ENCODE measurements at places on chromosomes 7 and 10.
A peak's percentile ranks its signal among the peaks of the same experiment; 100 is the strongest.

GRCh38 chr10:113347508-113347907 lies 205.3 kb upstream of the HABP2 start:
- no peak for DNase-seq

DNA sequence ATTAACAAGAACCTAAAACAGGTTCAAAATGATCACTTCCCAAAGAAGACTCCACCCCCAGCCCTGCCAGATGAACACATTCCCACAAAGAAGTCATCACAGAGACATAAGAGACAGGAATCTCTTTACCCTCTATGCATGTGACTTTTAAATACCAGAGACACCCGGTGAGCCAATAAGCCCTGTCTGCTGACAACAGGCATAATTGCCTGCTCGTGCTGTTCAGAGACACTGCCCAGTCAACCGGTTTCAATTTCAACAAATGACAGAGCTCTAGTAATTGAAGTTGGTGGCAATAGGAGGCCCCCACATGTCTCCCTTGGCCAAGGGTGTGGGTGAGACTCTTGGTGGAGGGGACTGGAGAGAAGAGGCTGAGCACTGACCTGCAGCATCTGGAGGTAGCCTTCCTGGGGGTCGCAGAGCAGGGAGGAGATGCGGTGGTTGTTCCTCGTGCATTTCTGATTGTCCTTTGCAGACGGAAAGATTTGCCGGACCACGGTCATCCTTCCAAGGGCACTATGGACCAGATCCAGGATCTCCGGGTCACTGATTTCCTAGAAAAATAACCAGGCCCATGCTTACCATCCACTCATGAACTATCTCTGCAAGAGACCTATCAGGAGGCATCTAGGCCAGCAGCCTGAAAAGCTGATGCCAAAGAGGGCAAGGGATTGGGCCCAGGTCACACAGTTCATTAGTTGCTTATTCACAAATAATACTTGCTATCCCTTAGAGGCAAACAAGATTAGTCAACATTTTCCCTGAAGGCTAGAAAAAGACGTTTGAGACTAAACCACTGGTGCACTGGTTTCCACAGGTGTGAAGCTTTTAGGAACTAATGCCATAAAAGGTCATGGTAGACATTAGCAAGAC lies 497.7 kb downstream of the GRID1 start:
- DNase-seq, result no peak

GRCh38 chr7:24963218-24963617 lies 16.8 kb downstream of the OSBPL3 start:
- no peak for DNase-seq

GRCh38 chr7:139777133-139777891 lies 486 bp downstream of the HIPK2 start:
- DNase-seq, result peak; percentile 50

DNA sequence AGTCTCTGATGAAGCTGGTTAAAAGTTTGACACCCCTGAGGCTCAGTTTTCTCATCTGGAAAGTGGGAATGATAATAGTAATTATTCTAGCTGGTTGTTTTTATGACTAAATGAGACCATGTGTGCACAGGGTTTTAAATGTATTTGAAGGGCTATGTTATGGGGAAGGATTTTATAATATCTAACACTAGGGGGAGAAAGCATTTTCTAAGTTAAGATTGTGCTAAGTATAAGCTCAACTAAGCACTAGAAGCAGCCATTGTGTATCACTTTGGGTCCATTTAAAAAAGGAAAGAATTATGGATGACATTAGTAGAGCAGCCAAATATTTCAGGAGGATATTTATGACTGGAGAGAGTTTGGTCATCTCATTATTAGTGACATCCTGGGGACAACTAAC lies 49.5 kb upstream of the CREB5 start:
- DNase-seq, result no peak

DNA sequence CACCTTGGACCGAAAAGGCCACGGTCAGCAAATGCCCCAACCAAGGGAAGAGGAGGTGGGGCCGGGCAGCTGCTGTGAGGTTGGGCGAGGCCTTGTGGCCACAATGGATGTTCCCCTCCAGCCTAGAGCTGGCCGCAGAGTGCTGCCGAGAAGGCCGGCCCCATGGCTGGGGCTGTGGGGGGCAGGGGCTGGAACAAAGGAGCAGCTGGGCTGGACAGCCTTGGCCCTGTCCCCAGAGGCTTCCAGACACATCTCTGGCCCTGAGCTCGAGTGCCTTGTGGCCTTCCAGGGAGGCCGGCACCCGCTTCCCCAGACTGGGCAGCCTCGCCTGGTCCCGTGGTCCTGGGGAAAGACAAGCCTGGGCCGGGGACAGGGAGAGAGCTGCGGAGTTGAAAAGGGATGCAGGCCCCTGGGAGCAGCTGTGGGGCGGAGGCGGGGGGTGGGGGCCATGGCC lies 88.0 kb downstream of the PDGFA start:
- DNase-seq, result no peak

DNA sequence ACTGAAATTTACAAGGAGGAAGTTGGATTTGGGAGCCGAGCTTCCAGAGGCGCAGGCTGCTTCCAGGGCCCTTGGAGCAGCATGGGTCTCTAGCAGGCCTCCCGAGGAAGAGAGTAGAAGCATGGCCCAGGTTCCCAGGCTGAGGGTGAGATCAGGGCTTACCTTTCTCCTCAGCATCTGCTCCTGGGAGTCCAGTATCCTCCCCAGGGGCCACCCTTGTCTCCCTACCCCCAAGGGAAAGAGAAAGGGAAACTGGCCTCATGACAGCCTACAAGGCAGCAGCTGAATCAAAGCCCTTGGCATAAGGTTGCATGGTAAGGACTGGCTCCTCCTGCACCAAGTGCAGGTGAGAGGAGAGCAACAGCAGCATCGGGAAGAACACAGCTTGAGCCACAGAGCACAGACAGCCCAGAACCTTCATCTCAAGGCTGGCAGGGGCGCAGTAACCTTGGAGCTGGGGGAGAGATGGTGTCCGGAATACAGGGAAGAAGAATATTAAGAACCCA lies 114.5 kb downstream of the MARCHF5 start:
- no peak for DNase-seq

DNA sequence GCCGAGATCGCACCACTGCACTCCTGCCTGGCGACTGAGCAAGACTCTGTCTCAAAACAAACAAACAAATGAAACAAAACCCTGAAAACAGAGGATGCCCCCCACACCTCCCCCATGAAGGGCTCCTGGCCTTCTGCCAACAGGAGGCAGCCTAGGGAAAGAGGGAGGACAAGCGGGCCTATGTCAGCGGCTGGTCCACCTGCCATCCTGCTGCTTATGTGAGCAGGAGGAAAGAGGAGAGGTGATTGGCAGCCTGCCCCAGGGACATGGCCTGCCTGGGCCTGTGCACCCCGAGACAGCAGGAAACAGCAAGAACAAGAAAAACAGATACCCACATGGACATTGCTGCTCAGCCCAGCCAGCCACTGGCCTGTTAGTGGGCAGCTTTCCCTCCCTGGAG lies 9.1 kb upstream of the ZNF316 start:
- DNase-seq, result peak; percentile 35

GRCh38 chr7:98836811-98837629 lies 32.8 kb downstream of the TMEM130 start:
- peak; percentile 55 for DNase-seq

DNA sequence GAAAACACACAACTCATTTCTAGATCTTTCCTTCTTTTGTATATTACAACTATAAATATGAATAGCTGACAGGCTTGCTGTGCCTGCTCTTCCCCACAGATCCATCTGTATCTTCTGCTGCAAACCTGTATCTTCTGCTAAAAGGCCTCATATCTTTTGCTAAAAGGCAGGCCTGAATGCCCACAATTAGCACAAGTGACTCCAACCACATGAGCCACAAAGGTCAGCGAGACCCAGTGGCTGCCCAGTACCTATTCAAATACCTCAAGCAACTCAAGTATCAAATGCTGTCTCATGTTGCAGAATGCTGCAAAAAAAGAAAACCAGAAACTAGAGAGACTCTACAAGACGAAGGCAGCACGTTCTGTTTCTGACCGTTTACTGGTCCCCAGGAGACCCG lies 54.5 kb upstream of the ATP6V0A4 start:
- DNase-seq, result no peak

- no peak for DNase-seq
Observed at GRCh38 chr10:117186832-117187615, 10.3 kb upstream of the KCNK18 start.

DNA sequence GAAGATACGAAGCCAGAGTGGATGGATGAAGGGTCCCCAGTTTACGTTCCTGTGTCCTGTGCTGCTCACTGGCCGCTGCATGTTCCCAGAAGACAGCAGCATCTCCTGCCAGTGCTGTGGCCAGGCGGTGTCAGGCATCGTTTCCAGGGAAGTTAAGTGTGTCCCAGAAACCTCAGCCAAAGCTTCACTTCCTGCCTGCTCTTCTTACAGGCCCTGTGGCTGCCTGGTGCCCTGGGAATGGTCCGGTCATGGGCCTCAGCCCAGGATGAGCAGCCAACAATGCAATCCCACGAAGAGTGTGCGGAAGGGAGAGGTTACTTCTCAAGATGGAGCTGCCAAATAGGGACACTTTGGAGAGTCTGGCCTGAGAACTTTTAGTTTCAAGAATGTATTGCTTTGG lies 99.7 kb upstream of the TARP start:
- DNase-seq, result no peak

- DNase-seq, result no peak
Observed at GRCh38 chr7:5612695-5613094, 168.8 kb downstream of the RNF216 start.

DNA sequence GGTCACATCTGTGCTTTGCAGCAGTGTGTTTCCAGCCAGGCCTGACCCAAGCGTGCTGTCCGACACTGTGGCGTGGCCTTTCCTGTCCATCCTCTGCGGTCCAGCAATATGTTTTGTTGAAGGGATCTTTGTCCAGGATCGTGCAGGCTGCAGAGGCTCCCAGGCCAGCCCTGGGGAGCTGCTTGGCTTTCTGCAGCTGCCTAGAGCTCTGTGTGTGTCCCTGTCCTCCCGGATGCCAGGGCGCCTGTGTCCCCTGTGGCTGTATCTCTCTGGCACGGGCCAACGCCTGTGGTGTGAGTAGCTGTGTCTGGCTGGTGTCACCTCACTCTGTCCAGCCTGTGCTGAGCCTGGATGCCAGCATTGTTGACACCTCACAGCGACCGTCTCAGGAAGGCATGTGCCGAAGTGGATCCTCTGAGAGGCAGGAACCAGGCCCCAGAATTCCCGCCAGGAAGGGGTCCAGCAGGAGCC lies 94.5 kb downstream of the INPP5A start:
- no peak for DNase-seq

GRCh38 chr10:1384026-1384425 lies 327.8 kb downstream of the WDR37 start:
- DNase-seq, result no peak

DNA sequence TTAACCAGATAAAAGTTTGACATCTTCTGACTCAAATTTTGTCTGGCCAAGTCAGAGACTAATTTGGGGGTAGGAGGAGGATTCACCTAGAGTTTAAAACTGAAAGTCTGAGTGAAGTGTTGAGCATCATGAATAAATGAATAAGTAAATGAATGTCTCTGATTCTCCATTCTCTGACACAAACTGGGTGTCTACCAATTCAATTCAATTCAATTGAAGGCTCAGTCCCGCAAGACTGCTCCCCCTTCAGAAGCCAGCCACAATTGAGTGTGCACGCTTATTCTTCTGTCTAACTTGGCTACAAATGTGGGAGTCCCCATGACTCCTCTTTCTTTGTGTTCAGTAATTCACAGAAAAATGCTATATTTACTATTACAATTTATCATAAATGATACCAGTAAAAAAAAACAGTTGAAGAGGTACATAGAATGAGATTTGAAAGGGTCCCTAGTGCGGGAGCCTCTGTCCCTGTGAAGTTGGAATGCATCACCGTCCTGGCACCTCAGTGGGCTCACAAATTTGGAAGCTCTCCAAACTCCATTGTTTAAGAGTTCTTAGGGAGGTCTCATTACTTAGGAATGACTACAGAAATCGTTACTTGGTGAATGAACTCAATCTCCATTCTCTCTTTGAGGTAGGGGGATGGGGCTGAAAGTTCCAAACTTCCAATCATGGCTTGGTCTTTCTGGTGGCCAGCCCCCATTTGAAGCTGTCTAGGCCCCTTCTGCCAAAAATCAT lies 243.7 kb upstream of the PHYHIPL start:
- DNase-seq, result no peak

Data from NCI-H2081 (cell line).